ENCODE measurements at places on chromosomes 7 and 10.

DNA sequence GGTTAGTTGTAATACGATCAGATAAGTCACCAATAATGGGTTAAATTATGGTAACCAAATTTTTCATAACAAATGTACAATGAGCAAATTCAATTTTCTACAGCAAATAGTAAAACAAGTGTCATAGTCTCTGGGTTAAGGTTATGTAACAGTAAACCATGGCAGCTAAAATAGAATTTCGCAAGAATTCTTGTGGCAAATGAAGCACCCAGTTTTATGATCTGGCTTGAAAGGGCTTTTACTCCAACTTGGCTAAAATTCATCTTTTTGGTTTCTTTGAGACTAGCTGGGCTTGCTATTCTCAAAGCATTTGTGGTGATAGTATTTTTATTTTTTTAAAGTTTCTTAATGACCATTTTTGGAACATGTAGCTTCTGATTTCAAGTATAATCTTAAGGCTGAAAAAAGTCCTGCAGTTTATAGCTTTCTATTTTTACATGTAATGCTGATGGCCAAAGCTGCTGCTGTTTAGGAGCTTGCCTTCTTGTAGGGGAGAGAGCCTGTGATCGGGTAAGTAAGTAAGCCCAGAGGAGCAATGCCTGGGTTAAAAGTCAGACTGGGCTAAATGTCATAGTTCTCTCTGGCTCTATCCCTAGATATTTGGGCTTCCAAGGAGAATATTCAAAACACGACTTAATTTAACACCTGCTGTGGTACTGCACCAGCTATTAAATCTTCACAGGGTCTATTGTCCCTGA, 55.5 kb upstream of the SYPL1 start:
- DNase-seq, result no peak

GRCh38 chr7:29278337-29279069, 83.9 kb downstream of the CHN2 start:
- no peak for DNase-seq

- no peak for DNase-seq
Observed at GRCh38 chr7:18445483-18445882, 50.1 kb upstream of the HDAC9 start.

GRCh38 chr10:5814110-5815107, 1.2 kb upstream of the GDI2 start:
- no peak for DNase-seq

DNA sequence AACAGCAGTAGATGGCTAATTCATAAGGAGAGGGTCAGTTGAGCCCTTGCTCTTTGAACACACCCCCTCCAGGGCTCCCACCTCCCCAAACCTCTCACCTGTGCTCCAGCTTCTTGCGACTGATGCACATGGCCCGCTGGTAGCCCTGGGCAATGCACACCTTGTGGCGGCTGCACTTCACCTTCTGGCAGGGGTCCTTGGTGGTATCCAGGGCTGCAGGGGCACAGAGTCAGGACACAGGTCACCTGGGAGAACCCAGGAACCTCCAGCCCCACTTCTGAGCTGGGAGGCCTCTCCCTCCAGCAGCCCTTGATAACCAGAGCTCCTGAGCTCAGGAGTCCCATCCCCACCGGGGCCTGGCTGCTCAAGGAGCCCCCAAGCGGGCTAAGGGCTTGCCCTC, 16.3 kb downstream of the SPOCK2 start:
- DNase-seq, result no peak

- no peak for DNase-seq
Observed at GRCh38 chr7:38360776-38361175, 87.3 kb upstream of the TARP start.

DNA sequence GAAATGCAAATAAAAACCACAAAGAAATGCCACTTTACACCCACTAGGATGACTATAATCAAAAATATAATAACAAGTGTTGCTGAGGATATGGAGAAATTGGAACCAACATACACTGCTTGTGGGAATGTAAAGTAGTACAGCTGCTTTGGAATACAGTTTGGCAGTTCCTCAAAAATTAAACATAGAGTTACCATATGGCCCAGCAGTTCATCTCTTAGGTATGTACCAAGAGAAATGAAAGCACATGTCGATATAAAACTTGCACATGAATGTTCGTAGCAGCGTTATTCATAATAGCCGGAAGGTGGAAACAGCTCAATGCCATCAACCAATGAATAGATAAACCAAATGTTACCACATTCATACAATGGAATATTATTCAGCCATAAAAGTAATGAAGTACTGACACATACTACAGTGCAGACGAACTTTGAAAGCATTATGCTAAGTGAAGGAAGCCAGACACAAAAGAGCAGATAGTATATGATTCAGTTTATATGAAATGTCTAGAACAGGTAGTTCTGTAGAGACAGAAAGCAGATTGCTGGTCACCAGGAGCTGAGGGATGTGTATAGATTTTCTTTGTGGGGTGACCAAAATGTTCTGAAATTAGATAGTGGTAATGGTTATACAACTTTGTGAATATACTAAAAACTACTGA, 12.4 kb downstream of the BCAP29 start:
- DNase-seq, result no peak

- DNase-seq, result no peak
Observed at GRCh38 chr7:130397051-130397757, 16.9 kb downstream of the CPA1 start.

- DNase-seq, result no peak
Observed at GRCh38 chr7:109699661-109700060, 1130.0 kb downstream of the DNAJB9 start.

DNA sequence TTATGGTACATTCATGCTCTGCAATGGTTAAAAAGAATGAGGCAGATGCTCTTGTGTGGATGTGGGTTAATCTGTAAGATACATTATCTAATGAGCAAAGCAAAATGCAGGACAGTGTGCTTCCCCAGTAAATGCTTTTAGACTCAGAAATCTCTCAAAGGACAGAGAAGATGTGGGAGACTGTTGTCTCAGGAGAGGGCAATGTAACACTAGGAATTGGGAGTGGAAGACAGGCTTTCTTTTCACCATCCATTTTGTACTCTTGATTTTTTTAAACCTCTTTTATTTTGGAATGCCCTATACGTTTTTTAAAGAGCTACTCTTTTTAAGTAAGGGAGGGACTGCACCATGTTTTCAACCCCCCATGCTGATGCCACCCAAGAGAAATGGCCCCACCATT, 77.5 kb upstream of the ADAM12 start:
- DNase-seq, result no peak

GRCh38 chr10:103713676-103714075, 141.7 kb downstream of the SH3PXD2A start:
- DNase-seq, result no peak

DNA sequence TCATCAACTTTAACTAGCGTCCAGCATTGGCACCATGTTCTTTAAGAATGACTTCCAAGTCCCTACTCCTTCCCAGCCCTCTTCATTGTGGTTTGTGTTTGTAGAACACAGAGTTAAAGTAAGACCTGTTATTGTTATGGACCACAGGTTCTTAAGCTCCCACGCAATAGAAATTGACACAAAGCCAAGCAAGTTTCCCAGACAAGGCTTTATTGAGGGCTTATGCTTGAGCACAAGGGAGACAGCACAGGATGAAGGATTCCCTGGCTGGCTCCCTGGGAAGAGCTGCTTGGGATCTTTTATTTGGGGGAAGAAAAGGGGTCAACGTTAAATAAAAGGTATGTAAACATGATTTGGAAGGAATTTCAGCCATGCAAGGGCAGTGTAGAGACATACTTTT, 44.3 kb upstream of the PRKCQ start:
- DNase-seq, result no peak

- no peak for DNase-seq
Observed at GRCh38 chr7:13800694-13801448, 188.6 kb downstream of the ETV1 start.

DNA sequence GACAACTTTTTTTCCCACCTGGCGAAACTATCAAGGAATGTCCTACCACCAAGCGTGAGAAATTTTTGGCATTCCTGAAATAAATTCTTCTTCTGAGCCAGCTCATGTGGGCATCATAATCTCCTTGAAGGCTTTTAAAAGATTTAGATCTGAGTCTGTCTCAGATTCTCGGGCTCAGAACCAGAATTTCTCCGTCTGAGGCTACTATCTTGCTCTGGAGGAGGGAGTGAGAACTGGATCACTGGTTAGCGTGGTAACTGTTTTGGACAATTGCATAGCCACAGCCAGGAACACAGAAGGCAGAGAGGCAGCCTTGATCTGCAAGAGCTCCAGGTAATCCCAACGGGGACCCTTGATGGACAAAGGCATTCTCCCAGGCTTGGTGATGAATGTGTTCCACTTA, 1.0 kb upstream of the PLAC9 start:
- DNase-seq, result no peak

GRCh38 chr10:28219251-28219650, 83.6 kb downstream of the MPP7 start:
- no peak for DNase-seq

GRCh38 chr7:27420702-27421101, 178.1 kb downstream of the EVX1 start:
- DNase-seq, result no peak

DNA sequence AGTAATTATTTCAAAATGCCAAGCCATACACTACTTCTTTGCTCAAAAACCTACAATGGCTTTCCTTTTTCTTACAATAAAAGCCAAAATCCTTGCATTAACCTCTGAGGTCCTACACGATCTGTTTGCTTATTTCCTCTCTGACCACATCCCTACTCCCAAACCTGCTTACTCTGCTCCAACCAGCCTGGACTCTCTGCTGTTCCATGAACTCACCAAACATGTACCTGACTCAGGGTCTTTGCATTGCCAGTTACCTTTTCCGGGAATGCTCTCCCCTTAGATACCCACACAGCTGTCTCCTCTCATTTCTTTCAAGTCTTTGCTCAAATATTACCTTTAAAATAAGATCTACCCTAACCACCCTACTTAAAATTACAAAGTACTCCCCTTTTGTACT, 2.3 kb downstream of the ABCB4 start:
- no peak for DNase-seq

- no peak for DNase-seq
Observed at GRCh38 chr7:20146451-20146850, 70.7 kb downstream of the MACC1 start.

DNA sequence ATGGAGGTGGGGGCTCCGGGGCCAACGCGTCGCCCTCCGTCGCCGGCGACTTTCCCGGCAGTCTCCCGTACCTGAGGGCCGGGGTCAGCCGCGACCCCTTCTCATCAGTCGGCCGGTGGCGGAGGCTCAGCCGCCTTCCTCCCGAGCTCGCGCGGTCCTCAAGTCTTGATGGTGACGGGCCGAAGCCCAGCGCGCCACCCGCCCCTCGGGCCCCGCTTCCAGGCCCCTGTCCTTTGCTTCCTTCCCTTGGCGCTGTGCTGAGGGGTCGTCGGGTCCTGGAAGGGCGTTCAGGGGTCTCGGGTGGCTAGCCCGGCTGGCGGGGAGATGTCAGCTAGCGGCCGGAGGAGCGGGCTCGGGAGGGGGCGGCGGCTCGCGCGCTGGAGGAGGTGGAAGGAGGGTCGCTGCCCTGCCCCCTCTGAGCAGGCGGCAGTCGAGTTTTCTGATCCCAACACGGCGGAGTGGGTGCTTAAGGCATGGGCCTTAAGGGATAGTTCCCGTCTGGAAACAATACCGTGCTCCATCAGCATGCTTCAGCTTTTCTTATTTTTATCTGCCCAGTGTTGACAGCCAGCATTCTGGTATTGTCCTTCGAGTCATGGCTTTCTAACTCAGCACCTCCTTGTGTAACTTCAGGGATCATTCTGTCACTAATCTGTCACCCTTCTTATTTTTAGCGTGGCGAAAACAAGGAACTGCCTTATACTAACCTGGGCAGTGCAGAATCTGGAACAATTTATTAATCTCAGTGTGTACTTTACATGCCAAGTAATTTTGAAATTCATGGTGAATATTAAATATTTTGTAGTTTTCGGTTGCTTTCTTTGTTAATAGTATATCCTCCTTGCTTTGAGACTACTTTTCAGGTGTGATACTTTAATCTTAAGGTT, 748 bp downstream of the PHTF2 start:
- peak; percentile 32 for DNase-seq

GRCh38 chr7:74039337-74039736, 11.4 kb downstream of the ELN start:
- no peak for DNase-seq

- no peak for DNase-seq
Observed at GRCh38 chr10:116917481-116917880, 68.2 kb downstream of the ENO4 start.

DNA sequence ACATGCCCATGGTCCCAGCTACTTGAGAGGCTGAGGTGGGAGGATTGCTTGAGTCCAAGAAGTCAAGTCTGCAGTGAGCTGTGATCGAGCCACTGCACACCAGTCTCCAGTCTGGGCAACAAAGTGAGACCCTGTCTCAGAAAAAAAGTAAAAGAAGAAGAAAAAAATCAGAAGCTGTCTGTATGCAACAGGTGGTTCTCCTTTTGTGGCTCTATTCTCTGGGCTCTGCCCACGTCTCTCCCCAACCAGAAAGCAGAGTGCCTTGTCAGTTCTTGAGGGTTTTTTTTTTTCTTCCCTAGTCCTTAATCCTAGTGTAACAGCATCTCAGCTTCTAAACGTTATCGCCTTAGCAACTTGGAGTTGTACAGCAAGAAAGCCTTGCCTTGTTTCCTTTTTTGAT, 89.5 kb downstream of the PRKCQ start:
- no peak for DNase-seq

- no peak for DNase-seq
Observed at GRCh38 chr10:67802767-67803538, 35.0 kb downstream of the DNAJC12 start.

- DNase-seq, result no peak
Observed at GRCh38 chr10:34116220-34116641, 698.9 kb downstream of the PARD3 start.

DNA sequence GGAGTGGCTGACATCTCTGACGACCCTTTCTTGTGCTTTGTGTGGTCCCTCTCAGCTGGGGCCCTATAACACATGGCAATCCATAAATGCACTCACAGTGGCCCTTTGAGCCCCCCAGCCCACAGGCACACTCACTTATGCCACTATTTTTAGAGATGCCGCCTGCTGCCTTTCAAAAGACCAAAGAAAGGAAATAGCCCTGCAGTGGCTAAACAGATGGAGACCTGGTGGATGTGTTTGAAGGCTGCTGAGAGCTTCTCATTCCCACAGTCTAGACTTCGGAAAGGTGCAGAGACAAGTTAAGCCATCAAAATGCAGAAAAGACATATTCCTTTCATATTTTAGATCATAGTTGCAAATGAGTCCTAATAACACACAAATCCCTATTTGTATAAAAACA, 42.0 kb upstream of the PDZD8 start:
- no peak for DNase-seq

GRCh38 chr10:124983321-124983720, 41.4 kb downstream of the ZRANB1 start:
- no peak for DNase-seq

DNA sequence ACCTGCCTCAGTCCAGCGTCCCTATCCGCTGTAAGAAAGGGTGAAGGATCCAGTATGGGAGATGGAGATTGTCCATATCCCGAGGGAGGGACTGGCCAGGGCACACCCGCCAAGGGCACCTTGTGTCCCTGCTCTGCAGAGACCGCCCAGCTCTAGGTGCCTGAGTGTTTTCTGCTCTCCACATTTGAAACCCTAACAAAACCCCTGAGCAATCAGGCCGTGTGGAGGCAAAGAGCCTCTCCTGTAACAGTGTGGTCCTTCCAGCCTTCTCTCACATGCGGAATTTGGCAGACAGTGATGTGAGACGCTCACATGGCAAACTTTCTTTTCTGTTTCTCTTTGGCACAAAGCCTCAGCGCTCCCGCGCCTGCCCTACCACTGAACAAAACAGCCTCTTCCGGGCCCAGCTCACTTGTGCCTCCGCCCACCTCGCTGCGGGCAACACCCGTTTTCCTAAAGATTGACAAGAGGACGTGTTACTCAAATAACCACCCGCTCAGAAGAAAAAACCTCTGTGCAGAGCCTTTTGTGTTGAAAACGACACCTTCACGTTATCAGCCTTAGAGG, 514.8 kb downstream of the DNAJB6 start:
- DNase-seq, result peak; percentile 77

- DNase-seq, result no peak
Observed at GRCh38 chr7:137590071-137590755, 246.7 kb upstream of the PTN start.
